RPMI7951 (cell line): ENCODE measurements at places on chromosomes 4 and X. TPM values are rescaled to one million over a fixed set of nuclear protein-coding genes. Genes with fewer than 3 reads are reported as not detected.

UCP1 gene
- not detected in 2 replicates for total RNA-seq

PNMA3 gene
- total RNA-seq: not detected in 2 replicates

PPP4R3C gene
- total RNA-seq: 0.10 TPM in 1 of 2 replicates, not detected in the other

TMEM255A gene
- 0.24 and 0.29 TPM in 2 replicates for total RNA-seq

XAGE1A gene
- 1.9 TPM in 1 of 2 replicates, not detected in the other for total RNA-seq

ZNF674 gene
- total RNA-seq: 4.8 and 7.2 TPM in 2 replicates

ZRSR2 gene
- 2.8 and 4.5 TPM in 2 replicates for total RNA-seq

CYSLTR1 gene
- not detected in 2 replicates for total RNA-seq

WNK3 gene
- 1.8 TPM in 2 replicates for total RNA-seq

FNIP2 gene
- 6.2 and 10.0 TPM in 2 replicates for total RNA-seq

TLR6 gene
- 2.8 and 4.0 TPM in 2 replicates for total RNA-seq

PAGE1 gene
- 1.1 and 2.7 TPM in 2 replicates for total RNA-seq
